ENCODE measurements at places on chromosomes 5 and 9.

- no peak for DNase-seq
Observed at GRCh38 chr5:79983618-79984017, 7.4 kb downstream of the MTX3 start.

- no peak for DNase-seq
Observed at GRCh38 chr5:131280417-131280816, 16.6 kb downstream of the CDC42SE2 start.

DNA sequence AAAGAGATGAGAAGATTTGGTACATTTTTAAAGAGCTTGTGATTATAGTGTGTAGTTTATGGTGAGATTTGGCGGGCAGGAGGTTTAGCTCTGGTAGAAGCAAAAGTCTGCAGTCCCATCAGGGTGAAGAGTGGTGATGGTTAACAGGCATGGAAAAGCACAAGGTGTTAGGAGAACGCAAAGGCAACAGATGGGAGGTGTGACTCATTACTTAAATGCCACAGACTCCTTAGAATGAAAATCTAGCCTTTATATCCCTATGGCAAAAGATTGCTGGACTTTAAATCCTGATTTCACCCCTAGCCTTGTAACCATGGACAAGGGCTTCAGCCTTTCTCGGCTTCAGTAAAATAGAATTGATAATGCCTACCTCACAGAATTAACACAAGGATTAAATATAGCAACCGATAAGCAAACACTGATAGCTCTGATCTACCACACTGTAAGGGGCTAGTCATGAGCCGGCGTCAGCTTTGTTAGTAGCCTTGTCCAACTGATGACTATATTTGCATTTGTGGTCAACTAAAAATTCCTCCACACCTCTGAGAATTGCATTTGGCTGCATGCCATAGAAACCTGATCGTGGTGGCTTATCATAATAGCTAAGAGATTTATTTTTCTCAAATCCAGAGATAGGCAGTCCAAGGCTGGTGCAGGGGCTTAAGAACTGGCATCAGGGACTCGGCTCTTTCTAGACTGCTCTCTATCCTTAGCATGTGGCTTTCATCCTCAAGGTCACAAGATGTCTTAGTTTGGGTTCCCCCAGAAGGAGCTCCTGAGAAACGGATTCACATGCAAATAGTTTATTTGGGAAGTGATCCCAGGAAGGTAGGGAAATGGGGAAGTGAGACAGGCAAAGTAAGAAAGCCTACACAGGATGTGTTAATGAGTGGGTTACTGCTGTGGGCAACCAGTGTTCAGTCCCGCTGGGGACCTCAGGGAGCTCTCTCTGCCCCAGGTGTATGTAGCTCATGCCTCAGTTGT lies 19.6 kb downstream of the MFAP3 start:
- no peak for DNase-seq

DNA sequence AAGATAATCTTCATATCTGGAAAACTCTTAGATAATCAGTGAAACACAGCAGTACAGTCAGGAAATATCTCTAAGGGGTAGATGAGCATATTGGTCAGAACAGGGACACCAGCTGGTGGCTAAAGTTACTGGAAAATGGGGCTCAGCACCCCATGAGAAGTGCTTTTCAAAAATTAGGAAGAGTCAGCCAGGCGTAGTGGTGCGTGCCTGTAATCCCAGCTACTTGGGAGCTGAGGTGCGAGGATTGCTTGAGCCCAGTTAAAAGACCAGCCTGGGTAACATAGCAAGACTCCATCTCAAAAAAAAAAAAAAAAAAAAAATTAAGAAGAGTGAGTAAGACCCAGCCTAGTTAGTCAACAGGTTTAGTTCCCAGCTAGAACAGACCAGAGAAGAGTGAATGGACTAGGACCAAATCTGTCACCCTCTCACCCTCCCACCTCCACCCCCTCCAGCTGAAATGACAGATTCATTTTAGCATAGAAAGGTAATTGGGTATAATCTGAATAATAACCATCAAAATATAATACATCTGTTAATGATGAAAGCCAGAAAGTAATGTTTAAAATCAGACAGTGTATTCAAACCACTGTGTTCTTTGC lies 120.9 kb downstream of the CDC42SE2 start:
- no peak for DNase-seq

DNA sequence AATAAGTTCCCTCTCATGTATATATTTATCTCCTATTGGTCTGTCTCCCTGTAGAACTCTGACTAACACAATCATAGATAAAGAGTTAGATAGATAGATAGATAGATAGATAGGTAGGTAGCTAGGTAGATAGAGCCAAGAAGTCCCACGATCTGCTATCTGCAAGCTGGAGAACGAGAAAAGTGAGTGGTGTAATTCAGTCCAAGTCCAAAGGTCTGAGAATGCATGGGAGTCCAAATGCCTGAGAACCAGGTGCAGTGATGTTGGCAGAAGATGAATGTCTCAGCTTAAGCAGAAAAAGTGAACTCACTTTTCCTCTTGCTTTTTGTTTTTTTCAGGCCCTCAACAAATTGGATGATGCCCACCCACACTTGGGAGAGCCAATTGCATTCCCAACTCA lies 37.7 kb upstream of the ZFR start:
- DNase-seq = no peak

GRCh38 chr9:5684101-5684500 lies 55.2 kb downstream of the RIC1 start:
- DNase-seq = no peak
